ENCODE measurements at places on chromosomes 2 and 18.

GRCh38 chr18:63131106-63131958, 188.2 kb downstream of the BCL2 start:
- DNase-seq = peak; percentile 42

DNA sequence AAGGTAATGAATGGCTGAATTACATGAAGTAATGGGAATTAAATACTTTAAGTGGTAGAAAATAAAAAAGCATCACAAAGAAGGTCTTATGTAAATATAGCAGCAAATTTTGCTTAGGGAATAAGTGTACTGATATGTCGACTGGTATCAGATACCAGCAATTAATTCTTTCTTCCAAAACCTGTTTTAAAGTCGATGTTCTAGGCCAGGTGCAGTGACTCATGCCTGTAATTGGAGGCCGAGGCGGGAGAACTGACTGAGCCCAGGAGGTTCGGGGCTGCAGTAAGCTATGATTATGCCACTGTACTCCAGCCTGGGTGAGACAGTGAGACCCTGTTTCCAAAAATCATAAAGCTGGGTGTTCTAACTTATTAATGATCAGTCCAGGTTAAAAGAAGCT, 30.3 kb downstream of the SP3 start:
- DNase-seq = no peak

DNA sequence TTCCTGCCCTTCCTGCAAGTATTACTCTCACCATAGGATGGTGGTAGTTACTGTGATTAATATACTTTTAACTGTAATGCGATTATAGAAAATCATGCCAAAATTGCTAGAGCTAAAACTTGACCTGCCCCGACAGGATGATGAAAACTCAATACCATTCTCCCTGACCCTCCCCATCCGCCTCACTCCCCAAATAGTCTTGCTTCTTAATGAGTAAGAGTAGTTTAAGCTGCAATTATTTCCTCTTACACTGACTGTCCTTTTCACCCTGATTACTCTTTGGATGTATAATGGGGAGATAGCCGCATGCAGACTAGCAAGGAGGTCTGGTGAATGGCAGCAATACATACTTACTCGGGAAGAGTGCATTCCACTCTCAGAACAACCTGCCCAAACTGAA, 269.6 kb upstream of the SIX3 start:
- no peak for DNase-seq

DNA sequence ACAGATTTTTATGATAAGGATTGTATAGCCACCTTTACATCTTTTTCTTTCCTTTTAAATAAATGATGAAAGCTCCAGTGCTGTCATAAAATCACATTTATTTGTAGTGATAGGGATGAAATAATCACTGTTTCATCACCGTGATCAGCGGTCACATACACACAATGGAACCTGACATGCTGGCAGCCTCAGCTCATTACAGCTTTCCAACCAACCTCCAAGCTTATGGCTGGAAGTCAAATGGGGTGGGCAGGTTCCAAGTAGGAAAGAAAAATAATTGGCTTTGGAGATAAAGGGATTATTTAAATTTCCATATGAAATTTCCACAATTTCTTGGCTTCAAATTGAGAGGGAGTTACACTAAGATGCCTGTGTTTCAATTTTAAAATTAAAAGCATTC, 251.3 kb downstream of the PLCL1 start:
- no peak for DNase-seq

DNA sequence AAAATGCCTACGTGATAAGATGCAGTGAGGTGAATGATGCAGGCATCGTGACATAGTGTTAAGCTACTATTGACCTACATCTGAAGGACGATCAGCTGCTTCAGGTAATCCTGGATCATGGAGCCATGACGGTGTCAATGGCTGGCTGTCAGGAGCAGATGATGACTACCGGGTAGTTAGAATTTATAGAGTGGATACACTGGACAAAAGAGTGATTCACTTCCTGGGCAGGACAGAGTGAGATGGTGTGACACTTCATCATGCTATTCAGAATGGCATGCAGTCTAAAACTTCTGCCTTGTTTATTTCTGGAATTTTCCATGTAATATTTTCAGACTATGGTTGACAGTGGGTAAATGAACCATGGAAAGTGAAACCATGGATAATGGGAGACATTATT, 29.5 kb downstream of the METTL8 start:
- DNase-seq = no peak

DNA sequence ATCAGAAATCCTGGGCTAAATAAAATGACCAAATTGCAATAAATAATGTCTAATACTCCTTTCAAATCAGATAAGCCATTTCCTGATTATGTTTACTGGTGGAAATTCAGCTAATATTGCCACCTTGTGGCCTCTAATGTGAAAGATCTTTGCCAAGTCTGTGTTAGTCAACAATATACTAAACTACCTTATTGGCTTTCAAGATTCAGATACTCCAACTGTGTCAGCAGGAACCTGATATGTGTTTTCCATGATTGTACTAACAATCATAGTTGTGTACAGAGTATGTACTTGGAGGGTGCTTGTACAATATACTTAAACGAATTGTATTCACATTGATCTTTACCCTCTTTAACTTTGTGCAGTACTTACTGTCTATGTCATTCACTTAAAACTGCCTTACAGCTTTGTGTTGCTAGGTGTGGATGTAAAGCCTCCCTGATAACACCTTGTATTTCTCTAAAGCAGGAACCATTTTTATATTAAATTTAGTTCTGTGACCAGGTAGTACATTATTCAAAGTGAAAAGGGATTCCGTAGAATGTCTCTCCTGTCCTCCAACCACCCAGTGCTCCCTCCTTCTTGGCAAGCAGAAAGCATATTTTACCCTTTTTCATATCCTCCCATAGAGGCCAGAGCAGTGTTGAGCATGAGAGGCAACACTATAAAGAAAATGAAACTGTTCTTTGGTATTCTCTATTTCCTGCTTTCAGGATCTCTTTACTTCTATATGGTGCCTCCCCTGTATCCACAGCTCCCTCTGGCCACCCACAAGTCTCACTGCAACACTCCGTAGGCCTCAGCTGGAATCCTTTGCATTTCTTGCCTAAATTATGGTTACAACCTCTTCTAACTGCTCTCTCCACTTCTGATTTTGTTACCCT, 75.2 kb upstream of the C2orf15 start:
- DNase-seq = peak; percentile 12

GRCh38 chr2:128635361-128635900, 316.8 kb upstream of the HS6ST1 start:
- no peak for DNase-seq

DNA sequence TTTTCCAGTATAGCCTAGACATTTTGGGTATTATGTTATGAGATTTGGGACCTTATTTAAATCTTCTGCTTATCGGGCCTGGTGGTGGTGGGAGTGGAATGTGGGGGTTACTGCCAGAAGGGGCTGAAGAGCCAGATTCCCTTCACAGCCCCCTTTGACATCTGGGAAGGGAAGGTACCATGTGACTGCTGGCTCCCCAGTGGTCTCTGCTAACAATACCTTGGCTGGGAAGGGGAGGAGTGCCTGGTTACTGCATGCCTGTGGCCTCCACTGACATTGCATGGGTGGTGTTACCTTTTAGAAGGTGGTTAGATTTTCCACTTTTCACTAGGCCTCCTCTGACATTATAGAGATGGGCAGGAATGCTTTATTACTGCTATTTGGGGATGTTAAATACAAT, 8.0 kb downstream of the ATP9B start:
- DNase-seq = no peak

- peak; percentile 78 for DNase-seq
Observed at GRCh38 chr2:96407041-96407918, 71.7 kb downstream of the NCAPH start.

GRCh38 chr2:795531-796041, 118.4 kb upstream of the TMEM18 start:
- no peak for DNase-seq

GRCh38 chr2:36565712-36566111, 32.3 kb downstream of the FEZ2 start:
- no peak for DNase-seq

DNA sequence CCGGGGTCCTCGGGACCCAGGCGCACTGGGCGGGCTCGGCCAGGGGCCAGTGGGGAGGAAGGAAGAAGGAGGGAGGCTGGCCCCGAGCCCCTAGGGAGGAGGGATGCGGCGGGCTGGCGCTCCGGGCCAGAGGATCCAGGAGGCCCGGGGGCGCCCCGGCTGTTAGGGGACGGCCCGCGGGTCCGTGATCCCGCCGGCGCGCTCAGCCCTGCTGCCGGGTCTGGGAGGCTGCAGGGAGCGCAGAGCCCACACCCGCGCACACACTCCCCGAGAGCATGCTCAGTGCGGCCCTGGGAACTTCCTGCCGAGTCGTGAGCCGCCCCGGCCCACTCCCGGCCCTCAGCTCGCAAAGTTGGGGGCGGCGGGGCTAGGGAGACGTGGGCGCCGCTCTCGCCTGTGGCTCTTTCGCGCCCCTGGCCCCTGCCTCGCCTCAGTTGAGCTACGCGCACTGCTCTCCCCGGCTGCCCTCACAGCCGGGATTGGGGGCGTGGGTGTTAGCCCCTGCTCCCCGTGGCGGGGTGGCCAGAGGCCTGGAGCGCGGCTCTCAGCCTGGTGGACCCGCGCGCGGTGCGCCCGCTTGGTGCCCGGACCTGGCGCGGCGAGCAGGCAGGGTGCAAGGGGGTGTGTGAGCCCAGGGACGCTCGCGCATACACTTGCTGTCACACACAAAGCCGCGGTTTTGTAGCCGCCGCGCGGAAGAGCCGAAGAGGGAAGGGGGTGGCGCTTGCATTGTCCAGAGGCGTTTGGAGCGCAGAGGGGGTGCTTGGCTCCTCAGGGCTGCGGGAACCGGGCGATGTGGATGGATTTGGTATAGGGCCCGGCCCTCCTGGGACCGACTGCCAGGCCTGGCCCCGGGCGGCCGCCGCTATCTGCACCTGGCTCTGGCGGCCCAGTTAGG, 132.9 kb upstream of the MGAT5 start:
- DNase-seq = peak; percentile 59

DNA sequence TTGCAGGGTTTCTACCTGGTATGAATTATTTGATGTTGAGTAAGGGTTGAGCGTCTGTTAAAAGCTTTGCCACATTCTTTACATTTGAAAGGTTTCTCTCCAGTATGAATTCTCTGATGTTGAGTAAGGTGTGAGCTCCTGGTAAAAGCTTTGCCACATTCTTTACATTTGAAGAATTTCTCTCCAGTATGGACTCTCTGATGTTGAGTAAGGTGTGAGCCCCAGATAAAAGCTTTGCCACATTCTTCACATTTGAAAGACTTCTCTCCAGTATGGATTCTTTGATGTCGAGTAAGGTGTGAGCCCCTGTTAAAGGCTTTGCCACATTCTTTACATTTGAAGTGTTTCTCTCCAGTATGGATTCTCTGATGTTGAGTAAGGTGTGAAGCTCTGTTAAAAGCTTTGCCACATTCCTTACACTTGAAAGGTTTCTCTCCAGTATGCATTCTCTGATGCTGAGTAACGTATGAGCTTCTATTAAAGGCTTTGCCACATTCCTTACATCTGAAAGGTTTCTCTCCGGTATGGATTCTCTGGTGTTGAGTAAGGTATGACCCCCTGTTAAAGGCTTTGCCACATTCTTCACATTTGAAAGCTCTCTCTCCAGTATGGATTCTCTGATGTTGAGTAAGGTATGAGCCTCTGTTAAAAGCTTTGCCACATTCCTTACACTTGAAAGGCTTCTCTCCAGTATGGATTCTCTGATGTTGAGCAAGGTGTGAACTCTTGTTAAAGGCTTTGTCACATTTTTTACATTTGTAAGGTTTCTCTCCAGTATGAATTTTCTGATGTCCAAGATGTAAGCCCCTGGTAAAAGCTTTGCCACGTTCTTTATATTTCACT, 27.1 kb downstream of the ZNF519 start:
- no peak for DNase-seq

DNA sequence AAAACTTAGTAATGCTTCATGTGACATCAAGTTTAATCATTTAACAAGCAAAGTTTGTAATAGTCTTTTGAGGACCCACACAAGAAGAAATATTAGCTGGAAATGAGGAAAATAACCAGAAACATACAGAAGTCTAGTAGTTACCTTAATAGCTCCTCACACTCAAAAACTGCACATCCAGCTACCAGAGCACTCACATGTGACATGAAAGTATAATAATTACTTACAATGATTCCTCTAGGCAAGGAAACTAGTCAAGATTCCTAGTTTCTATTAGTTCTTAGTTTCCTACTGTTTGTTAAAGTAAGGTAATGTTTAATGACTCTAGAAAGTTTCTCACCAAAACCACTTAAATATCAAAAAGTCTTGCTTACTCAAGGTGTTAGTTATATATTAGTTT, 335.8 kb downstream of the RAD51AP2 start:
- no peak for DNase-seq

Measured in CD4-positive, alpha-beta T cell treated with Interferon gamma for 1 hour (primary cell).